Left ventricle myocardium inferior (tissue), 1 donor: ENCODE measurements at places on chromosomes 6 and 20.
A peak's percentile ranks its signal among the peaks of the same experiment; 100 is the strongest.

- no peak for DNase-seq
Observed at GRCh38 chr20:18715564-18715963, 98.0 kb upstream of the SCP2D1 start.

GRCh38 chr6:19463925-19464324 is 373.2 kb upstream of the ID4 start:
- no peak for DNase-seq

DNA sequence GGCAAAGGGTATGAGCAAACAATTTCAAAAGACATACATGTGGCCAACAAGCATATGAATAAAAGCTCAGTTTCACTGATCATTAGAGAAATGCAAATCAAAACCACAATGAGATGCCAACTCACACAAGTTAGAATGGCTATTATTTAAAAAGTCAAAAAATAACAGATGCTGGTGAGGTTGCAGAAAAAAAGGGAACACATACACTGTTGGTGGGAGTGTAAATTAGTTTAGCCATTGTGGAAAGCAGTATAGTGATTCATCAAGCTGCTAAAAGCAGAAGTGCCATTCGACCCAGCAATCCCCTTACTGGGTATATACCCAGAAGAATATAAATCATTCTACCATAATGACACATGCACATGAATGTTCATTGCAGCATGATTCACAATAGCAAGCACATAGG is 6.7 kb upstream of the KHDC1L start:
- no peak for DNase-seq

GRCh38 chr6:156336089-156336488 is 441.1 kb upstream of the ARID1B start:
- DNase-seq: no peak

DNA sequence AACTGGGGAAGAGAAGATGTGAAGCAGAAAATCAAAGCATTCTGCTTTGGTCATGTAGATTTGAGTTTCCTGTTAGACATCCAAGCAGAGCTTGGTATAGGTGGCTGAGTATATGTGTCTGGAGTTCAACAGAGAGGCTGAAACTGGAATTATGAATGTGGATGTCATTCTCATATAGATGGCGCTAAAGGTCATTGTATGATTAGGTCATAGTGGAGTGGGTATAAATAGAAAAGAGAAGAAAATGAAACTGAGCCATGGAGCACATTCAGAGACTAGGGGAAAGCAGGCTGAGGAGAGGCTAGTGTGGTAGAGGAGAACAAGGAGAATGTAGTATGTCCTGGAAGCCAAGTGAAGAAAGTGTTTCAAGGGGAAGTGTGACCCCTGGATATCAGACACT is 295.6 kb upstream of the PLN start:
- DNase-seq: no peak

GRCh38 chr6:40796260-40797221 is 209.4 kb upstream of the LRFN2 start:
- peak; percentile 68 for DNase-seq

- no peak for DNase-seq
Observed at GRCh38 chr20:41138475-41139226, 1.3 kb downstream of the PLCG1 start.

DNA sequence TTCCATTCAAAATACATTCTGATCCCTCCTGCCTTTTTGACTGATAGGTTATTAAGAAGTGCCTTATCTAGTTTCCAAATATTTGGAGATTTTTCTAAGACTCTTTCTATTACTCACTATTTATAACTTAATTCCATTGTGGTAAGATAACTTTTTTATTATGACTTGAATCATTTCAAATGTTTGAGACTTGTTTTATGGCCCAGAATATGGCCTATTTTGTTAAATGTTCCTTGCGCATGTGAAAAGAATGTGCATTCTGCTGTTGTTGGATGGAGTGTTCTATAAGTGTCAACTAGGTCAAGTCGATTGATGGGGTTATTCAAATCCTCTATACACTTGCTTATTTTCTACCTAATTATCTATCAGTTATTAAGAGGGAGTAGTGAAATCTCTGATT is 13.1 kb upstream of the TCP11 start:
- no peak for DNase-seq

DNA sequence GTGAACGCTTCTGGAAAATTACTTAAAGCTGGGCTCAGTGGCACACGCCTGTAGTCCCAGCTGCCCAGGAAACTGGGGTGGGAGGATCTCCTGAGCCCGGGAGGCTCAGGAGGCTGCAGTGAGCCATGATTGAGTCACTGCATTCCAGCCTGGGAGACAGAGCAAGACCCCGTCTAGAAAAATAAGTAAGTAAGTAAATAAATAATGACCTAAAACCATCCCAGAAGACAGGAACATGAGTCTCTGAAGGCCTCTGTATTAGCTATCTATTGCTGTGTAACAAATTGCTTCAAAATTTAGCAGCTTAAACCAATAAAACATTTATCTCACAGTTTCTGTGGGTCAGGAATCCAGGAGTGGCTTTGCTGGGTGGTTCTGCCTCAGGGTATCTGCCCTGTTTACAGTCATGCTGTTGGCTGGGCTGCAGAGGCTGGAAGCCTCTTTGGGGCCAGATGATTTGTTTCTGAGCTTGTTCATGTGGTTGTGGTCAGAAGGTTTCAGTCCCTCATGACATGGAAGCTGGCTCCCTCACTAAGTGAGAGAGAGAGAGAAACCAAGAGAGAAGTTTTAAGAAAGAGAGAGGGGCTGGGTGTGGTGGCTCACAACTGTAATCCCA is 48.4 kb upstream of the NCOA3 start:
- no peak for DNase-seq

DNA sequence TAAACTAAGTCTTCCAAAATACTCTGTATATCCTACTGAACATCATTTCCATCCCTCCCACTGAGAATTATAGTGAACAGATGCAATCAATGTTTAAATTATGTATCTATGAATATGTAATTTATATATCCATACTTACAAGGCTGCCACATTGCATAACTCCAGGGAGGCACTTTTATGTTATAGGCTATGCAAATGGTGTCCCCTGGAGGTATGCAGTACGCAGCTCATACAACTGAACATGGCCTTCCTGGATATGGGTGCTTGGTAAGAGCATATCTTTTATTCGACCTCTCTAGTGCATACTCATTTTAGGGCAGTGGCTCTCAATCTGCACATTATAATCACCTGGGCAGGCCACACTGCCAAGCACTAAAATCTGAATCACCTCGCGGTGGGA is 127.3 kb downstream of the BANF2 start:
- no peak for DNase-seq

DNA sequence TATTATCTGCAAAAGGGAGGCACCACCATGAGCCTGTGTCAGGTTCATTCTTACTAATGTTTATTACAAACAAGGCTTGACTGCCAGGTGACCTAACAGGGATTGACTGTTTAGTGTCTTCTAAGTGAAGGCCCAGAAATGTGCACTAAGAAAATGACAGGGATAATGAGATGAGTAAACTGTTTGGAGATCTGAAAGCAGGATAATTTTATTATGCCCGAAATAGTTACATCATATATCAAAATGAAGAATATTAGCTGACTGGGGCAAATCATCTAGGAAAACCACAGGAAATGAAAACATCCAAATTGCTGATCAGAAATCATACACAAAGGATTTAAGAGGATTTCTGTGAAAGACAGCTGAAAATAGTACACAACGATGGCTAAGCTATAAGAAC is 516.7 kb downstream of the HDGFL1 start:
- DNase-seq: no peak

GRCh38 chr20:57224641-57225138 is 41.8 kb downstream of the BMP7 start:
- DNase-seq: no peak

DNA sequence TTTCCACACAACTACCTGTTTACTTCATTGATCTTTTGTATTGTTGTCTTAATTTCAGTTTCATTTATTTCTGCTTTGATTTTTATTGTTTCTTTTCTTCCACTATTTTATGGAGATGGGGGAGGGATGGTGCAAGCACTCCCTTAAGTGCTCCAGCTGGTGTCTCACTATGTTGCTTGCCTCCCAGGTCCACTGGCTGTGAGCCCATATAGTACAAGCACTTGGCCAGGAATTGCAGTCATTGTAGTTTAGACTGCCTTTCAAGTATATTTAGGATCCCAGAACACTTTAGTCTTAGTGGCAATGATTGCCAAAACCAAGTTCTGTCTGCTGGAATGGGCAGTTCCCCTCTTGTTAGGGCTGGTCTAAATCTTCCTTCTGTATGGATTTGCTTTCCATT is 34.9 kb upstream of the MAN1A1 start:
- no peak for DNase-seq

DNA sequence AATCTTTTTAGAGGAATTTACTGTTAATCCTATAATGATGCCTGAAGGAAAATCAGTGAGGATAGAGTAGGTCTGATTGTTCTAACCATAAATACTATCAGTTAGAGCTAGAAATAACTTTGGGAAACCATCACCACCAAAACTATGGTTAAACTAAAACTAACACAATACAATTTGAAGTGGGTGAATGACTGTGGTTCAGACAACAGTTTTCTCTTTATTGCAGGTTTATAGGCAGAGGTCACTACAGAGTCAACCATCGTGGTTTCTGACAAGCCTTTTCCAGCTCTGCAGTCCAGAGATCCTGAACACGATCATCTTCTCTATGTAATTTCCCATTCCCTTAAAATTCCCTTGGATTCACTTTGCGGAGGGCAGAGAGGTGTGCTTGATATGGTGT is 134.3 kb downstream of the IBTK start:
- DNase-seq: no peak

- no peak for DNase-seq
Observed at GRCh38 chr20:61236713-61237112, 15.3 kb upstream of the CDH4 start.

DNA sequence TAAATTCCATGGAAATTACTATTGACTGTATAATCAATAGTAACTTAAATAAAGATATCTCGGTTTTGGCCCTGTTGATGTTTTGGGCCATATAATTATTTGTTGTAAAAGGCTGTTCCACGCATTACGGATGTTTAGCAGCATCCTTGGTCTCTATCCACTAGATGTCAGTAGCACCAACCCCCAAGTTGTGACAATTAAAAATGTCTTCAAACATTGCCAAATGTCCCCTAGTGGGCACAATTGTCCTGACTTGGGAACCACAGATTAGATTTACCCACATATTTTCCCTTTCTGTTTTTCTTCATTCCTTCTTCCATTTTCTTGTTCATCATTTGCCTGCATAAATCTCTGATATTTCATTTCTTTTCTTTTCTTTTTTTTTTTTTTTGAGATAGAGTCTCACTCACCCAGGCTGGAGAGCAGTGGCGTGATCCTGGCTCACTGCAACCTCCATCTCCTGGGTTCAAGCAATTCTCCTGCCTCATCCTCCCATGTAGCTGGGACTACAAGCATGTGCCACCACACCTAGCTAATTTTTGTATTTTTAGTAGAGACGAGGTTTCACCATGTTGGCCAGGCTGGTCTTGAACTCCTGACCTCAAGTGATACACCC is 13.6 kb upstream of the WFDC8 start:
- no peak for DNase-seq

DNA sequence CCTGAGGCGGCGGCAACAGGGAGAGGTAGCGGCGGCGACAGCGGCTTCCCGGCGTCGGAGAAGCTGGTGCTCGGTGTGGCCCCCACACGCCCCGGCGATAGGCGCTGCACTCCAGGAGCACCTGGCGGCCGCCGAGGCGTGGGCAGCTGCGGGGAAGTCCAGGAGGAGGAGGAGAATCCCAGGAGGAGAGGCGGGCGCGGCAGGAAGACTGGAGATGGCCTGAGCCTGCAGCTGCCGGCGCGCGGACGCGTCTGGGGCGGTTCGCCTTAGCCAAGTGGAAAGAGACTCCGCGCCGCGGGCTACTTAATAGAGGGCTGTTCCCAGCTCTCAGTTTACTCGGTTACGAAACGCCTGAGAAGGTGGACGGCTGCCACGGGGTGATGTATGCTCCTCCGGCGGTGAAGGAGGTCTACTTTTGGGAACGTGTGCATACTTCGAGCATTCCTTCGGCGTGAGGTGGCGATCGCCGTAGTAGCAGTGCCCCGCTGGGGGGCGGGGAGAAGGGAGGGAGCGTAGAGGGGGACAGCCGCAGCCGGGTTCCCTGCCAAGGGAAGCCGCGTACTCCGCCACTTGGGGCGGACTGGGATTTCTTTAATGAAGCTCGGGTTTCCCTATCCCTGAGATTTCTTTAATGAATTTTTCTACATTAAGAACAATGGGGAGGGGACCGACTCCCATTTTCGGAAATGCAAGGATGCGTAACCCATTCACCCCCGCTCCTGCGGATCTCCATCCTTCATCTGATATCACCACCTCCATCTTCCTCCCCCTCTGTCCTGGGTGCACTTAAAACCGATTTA is at the start of gene COL12A1:
COL12A1 (minus strand) TSS at position 278 of the 800 bp plus-strand sequence. CDS start 3,261 bp downstream, outside the sequence.
- DNase-seq: peak; percentile 91

- DNase-seq: no peak
Observed at GRCh38 chr6:50096296-50096695, 46.6 kb upstream of the DEFB112 start.

GRCh38 chr6:145071836-145072235 is 663.5 kb downstream of the EPM2A start:
- no peak for DNase-seq

DNA sequence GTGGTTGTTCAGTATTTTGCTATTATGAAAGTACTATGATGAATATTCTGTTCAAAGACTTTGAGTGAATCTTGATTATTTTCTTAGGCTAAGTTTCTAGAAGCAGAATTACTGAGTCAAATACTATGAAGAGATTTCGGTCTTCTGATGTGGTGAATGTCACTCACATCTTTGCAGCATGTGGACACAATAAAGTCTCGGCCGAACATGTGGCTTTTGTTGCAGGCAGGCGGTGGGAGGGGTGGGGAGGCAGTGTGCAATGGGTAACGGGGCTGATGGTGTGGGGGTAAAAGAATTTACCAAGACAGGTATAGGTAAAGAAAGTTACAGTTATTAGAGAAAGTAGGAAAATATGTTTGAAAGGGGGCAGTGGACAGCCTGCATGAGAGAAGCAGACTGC is 156.4 kb upstream of the DTNBP1 start:
- DNase-seq: no peak

DNA sequence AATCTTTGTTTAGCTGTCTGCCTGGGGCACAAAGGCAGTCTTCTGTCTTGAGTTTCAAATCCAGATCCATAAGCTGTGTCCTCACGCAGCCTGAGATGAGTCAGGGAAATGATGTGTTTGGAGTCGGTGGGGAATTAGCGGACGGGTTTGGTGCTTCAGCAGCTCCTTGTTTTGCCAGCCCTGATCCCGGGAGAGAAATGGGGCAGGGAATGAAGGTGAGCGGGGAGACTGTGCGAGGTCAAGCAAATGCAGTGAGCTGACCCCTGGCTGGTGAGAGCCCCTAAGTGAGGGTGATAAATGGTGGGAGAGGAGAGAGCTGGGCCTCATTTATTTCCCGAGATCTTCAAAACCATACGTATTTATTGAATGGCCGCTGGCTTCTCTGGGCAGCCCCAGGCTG is 21.6 kb downstream of the DUSP22 start:
- no peak for DNase-seq

DNA sequence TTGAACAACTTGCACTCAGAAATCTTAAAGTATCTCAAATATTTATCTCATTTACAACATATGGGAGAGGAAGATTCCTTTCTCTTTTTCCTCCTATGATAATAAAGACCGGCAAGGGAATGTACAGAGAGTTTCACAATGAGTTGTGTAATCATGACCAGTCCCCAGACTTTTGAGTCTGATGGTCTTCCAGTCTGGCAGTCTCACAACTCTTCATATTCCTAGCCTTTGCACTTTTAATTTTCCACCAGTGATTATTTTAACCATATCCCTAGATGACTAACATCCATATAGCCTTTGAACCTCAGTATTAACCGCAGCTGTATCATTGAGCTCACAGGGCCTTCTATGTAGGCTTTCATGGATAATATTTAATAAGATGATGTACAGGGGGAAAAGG is 278.5 kb downstream of the KHDC1L start:
- DNase-seq: no peak
